ENCODE measurements at places on chromosomes 2 and 18.

DNA sequence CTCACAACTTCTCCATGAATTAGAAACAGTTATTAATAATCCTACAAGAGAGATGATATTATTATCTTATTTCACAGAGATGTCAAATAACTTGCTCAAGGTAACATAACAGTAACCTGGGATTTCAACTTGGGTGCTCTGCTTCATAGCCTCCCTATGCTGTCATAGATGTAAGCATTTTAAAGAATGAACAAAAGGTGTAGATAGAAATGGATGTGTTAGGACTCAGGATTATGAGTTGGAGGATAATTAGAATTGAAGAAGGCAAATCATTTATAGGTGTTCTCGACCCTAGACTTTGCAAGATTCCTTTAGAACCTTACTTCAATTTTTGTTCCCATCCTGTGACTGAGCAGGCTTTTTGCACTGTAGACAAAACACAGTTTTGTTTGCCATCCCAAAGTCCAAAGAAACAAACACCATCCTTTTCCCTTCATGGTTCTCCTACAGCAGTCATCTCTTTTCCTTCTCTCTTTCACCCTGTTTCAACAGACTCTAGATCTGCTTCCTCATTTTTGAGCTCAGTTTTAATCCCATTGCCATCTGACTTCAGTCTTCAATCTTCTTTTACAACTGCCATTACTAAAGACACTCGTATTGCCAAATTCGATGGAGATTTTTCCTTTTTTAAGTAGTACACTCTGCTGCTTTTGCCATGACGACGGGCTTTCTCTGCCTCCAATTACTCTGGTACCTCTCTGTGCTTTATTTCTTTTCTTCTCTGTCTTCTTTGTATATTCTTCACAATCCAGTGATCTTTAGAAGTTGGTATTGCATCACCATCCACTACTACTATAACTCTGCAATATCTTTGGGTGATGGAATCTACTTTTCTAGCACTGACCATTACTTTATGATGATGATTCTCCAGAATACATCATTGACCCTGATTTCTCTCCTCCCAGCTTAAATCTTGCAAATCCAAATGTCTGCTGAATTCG lies 4.5 kb downstream of the HNMT start:
- DNase-seq = no peak

- DNase-seq = no peak
These were observed 20.8 kb downstream of the TNS1 start for GRCh38 chr2:217981971-217982370.

DNA sequence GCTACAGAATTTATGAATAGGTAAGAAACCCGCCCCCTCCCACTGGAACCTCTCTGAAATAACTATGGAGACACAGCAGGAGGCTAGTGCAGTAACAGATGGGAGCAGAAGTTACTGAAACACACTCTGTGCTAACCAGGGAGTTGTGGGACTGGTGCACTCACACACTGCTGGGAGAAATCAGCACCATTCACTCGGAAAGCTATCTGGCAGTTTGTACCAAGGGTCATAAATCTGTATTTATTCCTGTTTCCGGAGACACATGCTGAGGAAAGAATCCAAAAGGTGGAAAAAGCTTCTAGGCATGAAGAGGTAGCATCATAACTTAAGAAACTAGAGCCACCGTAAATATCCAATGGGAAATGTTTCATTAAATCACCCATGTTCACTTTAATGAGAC lies 39.9 kb downstream of the TGFA start:
- no peak for DNase-seq

DNA sequence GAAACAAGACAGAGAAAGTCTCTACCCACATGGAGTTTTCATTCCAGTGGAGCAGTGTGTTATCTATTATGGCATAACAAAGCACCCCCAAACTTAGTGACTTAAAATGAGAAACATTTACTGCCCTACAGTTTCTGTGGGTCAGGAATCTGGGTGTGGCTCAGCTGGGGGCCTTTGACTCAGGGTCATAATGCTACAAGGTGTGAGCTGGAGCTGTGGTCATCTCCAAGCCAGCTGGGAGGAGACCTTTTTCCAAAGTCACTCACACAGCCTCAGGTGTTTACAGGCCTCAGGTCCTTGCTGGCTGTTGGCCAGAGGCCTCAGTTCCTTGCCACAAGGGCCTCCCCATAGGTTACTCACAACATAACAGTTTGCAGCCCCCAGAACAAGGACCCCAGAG lies 169.2 kb downstream of the ETAA1 start:
- peak; percentile 12 for DNase-seq
